ENCODE measurements at places on chromosomes 2 and 18.

DNA sequence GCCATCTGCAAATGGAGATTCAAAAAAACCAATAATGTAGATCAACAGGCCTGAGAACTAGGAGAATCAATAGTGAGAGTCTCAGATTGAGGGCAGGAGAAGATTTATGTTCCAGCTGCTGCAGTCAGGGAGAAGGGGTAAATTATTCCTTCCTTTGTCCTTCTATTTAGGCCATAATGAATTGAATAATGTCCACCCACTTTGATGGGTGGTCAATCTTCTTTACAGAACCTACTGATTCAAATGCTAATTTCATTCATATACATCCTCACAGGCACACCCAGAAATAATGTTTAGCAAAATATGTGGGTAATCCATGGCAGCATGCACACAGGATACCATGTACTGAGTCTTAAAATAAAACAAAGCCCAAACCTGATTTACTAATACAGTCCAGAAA, 695.3 kb upstream of the REG3G start:
- no peak for DNase-seq

- DNase-seq = no peak
Observed at GRCh38 chr2:231565887-231566594, 26.6 kb upstream of the TEX44 start.

GRCh38 chr2:39725401-39725800, 53.7 kb downstream of the THUMPD2 start:
- DNase-seq = no peak

DNA sequence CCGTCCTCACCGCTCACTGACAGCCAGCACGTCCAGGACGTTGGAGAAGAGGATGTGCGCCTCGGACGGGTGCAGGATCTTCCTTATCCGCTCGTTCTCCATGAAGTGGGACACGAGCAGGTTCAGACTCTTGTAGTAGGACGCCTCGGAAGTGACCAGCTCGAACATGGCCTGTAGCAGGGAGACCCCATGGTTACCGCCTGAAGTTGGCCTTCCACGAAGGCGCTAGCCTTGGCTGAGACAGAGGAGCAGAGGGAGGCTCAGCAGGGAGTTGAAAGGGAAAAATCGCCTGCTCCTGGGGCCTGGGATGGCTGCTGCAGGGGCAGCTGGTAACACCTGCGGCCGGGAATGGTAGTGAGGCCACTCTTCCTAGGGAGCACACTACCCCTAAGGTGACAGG, 24.7 kb downstream of the SNORC start:
- no peak for DNase-seq

GRCh38 chr2:78383576-78383975, 641.9 kb upstream of the REG3G start:
- DNase-seq = no peak

DNA sequence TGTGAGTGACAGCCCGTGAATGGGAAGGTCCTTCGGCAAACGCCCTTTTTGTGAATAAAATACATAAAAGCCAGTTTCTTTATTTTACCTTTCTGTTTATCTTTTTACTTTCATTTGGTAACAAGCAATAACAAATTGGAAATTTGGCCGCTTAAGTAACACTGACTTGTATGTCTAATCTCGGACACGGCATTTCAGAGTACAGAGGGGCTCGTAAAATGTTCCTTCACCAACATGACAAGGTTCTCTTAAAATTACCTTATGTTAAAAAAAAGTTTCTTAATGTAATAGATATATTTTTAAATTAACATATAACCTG, 558 bp upstream of the NEMP2 start:
- DNase-seq = no peak

GRCh38 chr2:172460780-172461201, 33.4 kb downstream of the ITGA6 start:
- no peak for DNase-seq

DNA sequence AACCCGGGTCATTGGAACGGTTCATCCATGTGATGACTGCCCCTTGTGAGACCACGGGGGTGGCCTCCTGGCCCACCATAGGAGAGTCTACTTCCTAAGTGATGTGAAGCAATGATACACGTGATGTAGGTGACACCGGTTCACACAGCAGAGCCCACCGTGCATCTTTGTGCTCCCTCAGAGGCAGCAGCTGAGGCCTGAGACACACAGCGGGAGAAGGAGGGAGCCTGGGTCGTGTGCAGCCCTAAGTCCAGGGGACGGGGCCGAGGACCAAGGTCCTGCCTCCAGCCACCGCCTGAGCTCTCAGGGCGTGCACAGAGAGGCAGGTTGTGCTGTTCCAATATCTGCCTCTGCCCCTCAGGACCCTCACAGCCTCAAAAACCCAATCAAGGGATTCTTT, 377.2 kb upstream of the SALL3 start:
- DNase-seq = no peak

DNA sequence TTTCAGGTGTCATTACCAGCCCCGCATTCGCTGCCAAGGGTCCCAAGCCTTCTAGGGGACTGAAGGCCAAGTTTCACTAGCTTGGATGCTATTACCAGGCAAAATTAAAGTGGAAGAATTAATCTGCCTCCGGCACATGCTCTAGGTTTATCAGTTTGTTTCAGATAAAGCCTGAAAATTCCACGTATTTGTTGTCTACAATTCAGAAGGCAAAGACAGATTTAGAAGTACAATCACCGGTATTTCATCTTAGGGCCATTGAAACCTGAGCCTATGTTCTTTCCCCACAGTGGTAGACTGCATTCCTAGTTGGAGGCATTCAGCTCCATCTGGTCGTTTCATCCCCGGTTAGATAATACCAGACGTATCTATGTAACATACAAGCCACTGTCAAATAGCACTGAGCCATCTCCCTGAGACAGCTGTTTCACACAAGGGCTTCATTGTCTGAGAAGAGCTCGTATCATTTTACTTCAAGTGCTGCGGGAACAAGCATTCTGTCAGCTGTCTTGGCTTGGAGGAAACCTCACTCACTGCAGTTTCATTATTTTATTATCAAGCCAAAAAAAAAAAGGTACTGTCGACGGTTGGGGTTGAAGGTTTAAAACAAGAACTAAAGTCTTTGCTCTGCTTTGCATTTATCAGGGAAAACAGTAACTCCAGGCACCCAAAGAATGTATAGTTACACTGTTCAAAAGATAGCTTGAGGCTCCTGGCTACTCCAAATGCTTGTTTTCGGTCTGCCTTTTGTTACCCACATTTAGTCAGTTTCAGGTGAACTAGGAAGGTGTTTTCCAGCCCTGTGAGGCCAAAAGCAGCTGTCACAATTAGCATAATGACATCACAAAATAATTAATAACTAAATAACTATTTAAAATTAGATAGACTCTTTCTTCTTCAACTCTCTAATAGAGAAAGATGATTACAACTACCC, 76.7 kb downstream of the TGIF1 start:
- DNase-seq = peak; percentile 95

All from NCI-H345 (cell line).